Spinal cord (tissue), 10 donors: ENCODE measurements at places on chromosomes 4 and X. TPM values are rescaled to one million over a fixed set of nuclear protein-coding genes. Genes with fewer than 3 reads are reported as not detected.

Gene COL4A6
- total RNA-seq: 39.4 TPM

Gene SHROOM2
- total RNA-seq: 27.4 TPM

Gene RNF150
- 28.0 TPM for total RNA-seq

Gene PRR32
- total RNA-seq: 0.30 TPM

Gene CASP6
- total RNA-seq: 12.9 TPM

Gene SPIN4
- 14.1 TPM for total RNA-seq

Gene SETD7
- 41.0 TPM for total RNA-seq

Gene ABLIM2
- 33.3 TPM for total RNA-seq

Gene PHKA1
- 6.1 TPM for total RNA-seq

Gene CPLX1
- total RNA-seq: 5.3 TPM

Gene NCAPG
- 22.2 TPM for total RNA-seq

Gene CCDC110
- total RNA-seq: 4.8 TPM

Gene SFRP2
- 28.5 TPM for total RNA-seq

Gene CFI
- total RNA-seq: 36.7 TPM

Gene TMEM154
- total RNA-seq: 0.94 TPM

Gene DCAF4L1
- 0.11 TPM for total RNA-seq

Gene FMR1NB
- total RNA-seq: not detected

Gene GAGE12F
- total RNA-seq: not detected

Gene NAP1L5
- total RNA-seq: 166 TPM

Gene OTUD6A
- not detected for total RNA-seq

Gene SSX2
- total RNA-seq: not detected

Gene FAM149A
- total RNA-seq: 20.4 TPM

Gene MAMLD1
- 5.5 TPM for total RNA-seq

Gene ARX
- total RNA-seq: 0.61 TPM

Gene SATL1
- 1.1 TPM for total RNA-seq

Gene HTRA3
- total RNA-seq: 8.7 TPM

Gene KLHL15
- 16.3 TPM for total RNA-seq

Gene TEX13C
- total RNA-seq: not detected

Gene P2RY8
- total RNA-seq: 0.39 TPM

Gene SPANXA1
- total RNA-seq: not detected
